Activated effector memory CD4-positive, alpha-beta T cell treated with Interleukin-2 at 50 U/mL for 16 hours (primary cell): ENCODE measurements at places on chromosomes 7 and 10.

DNA sequence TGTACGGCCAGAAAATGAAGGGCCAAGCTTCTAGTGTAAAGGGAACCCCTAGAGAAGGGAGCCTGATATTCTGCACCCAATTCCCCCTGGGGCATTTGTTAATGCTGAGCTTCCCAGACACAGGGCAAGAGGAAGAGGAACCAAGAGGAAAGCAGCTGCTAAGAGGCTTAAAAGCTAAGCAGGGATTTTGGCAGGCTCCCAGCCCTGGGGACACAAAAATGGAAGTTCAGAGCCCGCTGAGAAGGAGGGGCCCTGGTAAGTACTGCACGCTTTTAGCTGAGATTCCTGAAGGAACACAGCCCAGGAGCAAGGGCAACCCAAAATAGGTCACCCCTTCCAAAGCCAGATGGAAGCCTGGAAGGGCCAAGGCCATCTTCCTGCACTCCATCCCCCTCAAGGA lies 387.3 kb upstream of the MGMT start:
- DNase-seq, result no peak

DNA sequence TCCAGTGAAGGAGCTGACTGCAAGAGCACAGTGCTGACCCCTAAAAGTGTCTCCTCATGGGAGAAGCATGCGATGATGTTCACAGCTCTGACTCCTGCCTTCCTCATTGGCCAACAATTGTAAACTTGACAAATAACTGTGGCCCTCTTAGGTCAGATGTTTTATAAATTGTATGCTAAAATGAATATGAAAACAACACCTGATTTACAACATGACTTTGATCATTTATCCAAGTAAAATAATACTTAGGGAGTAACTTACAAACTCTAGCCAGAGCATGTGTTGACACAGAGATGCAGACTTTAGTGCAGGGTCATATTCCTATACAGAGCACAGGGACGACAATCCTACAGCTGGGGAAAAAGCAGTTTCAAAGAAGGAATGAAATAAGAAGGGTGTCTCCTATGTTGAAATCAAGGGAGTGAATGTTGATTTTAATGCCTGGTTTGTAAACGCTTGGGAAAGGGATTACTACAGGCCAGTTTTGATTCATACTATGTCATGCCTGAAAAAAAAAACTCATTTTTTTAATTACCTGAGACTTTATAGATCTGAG lies 391.4 kb upstream of the AKR1E2 start:
- DNase-seq, result no peak

DNA sequence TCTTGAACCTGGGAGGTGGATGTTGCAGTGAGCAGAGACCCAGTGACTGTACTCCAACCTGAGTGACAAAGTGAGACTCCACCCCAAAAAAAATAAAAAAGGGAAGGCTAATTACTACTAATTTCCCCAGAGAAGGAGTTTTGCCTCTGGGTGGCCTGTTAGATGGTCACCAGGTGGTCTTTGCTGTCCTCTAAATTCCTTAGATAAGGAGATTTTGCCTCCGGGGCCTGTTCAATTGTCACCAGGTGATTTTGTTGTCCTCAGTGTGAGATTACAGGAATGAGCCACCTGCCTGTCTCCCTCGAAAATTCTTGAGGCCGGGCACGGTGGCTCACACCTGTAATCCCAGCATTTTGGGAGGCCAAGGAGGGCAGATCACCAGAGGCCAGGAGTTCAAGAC lies 24.4 kb upstream of the ZMIZ2 start:
- DNase-seq, result no peak

GRCh38 chr10:32241946-32242345 lies 105.0 kb downstream of the EPC1 start:
- no peak for DNase-seq

- DNase-seq, result no peak
These were observed 316.6 kb upstream of the ZNF32 start for GRCh38 chr10:43965033-43965917.

- DNase-seq, result no peak
These were observed 138.9 kb downstream of the ARHGAP22 start for GRCh38 chr10:48465860-48466521.

DNA sequence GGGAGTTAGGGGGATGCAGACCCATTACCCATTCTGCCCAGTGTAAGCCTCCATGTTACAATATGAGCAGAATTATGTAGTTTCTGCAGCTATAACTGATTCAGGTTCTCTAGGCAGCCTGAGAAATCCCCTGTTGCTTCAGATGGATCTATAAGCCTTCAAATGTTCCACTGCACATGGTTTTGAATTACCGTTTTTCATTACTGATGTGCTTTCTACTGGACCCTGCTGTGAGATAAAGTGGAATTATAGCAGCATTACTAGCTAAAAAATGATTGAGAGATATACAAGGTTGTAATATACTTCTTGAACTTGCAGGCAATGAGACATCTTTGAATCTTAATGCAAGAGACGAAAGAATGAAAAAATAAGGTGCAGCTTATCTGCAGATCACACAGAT lies 38.4 kb upstream of the ANAPC16 start:
- no peak for DNase-seq

DNA sequence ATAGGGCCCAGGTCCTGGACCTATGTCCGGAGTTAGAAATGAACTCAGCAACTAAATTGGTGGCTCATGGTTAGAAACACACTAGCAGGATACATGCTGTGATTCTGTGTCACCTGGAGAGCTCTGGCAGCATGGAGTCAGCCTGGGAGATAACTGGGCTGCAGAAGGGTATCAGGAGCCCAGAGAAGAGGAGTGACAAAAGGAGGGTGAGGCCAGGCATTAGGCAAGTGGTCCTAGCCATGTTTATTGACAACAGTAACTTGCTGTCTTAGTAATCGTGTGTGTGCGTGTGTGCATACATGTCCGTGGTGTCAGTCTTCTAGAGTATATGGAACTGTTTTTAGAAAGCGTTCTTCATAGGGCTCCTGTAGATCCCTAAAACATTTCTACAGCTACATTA lies 157.5 kb upstream of the PHYHIPL start:
- no peak for DNase-seq

- DNase-seq, result no peak
These were observed 71.9 kb downstream of the PLXDC2 start for GRCh38 chr10:19888061-19888660.

DNA sequence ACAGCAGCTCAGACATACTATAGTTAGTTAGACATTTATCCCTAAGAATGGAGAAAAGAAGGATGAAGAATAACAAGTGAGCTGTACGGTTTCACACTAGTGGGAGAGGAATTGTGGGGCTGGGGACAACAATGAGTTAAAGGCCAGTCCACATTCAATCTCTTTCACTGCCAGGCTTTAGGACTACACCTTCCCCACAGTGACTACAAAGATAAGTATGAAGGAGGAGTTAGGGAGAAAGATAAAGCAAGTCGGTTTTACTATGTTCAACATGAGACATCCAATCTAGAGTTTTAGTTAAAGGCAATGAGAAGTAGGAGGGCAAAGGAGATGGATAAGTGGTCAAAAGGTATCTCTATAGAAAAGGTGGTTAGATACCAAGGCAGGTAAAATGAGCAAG lies 16.3 kb downstream of the ARHGAP12 start:
- no peak for DNase-seq

DNA sequence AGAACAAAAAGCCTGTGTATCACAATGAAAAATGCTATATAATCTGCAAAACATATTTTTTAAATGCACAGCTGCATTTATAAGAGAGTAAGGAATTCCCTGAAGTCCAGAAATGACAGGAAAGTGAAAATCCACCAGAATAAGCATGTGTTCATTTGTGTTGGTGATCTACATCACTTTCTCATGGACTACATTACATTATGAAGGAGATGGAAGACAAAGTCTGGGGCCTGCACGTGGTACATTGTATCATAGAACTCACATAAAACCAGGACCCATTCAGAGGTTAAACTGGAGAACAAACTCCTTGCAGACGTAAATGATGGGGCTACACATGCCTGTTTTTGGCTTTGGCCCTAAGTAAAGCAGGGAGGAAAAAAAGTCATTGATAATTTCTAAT lies 16.4 kb downstream of the IFIT3 start:
- no peak for DNase-seq

GRCh38 chr7:85061456-85061855 lies 125.4 kb downstream of the SEMA3D start:
- DNase-seq, result no peak

GRCh38 chr7:132393789-132394261 lies 182.4 kb downstream of the PLXNA4 start:
- DNase-seq, result no peak

DNA sequence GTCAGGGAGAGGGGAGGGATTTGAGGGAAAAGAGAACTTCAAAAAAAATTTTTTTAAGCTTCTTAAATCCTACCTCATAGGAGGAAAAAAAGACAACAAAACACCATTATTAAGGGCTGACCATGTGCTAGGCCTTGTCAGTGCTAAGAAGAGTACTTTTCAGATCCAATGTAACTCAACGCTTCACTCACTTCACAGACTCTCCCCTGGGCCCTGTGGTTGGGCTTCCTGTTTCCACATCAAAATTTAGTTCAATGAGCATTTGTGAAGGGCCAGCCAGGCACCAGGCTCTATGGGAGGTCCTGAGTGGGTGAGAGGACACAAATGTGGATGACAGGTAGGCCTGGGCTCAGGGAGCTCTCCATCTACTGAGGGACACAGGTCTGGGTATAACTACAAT lies 249.8 kb downstream of the PTEN start:
- DNase-seq, result no peak

- no peak for DNase-seq
These were observed 114.8 kb downstream of the JAZF1 start for GRCh38 chr7:28065721-28066285.

DNA sequence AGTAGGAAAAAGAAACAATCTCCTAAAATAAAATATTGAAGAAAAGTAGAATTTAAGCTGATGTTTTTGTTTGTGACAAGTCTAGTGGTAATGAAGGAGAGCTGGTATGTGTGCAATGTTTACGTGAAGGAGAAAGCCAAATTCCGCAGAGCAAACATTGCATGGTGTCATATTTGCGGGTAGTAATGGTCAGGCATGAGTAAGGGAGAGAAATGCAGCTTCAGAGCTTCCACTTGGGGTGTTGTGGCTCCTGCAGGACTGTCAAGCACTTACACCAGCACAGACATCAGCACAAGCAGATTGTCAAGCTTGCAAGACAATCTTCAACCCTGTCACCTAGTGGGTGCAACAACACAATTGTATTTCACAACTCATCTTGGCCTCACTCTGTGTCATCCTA lies 136.5 kb upstream of the ETV1 start:
- DNase-seq, result no peak

DNA sequence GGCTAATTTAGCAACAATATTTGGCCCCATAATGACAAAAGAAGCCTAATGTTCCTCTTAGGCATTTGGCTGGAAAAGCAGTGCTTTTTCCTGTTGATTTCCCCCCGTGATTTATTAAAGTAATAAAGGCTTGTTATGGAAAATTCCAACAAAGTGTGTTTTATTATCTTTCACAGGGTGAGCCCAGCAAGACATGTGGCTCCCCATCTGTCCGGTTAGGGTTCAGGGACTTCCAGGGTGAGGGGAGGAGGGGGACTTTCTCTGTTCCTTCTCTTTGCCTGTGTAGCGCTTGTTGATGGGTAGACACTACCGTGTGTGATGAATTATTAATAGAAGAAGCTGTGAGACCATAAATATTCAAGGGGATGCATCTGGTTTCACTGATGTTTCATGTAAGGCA lies 39.0 kb downstream of the HTR5A start:
- no peak for DNase-seq

DNA sequence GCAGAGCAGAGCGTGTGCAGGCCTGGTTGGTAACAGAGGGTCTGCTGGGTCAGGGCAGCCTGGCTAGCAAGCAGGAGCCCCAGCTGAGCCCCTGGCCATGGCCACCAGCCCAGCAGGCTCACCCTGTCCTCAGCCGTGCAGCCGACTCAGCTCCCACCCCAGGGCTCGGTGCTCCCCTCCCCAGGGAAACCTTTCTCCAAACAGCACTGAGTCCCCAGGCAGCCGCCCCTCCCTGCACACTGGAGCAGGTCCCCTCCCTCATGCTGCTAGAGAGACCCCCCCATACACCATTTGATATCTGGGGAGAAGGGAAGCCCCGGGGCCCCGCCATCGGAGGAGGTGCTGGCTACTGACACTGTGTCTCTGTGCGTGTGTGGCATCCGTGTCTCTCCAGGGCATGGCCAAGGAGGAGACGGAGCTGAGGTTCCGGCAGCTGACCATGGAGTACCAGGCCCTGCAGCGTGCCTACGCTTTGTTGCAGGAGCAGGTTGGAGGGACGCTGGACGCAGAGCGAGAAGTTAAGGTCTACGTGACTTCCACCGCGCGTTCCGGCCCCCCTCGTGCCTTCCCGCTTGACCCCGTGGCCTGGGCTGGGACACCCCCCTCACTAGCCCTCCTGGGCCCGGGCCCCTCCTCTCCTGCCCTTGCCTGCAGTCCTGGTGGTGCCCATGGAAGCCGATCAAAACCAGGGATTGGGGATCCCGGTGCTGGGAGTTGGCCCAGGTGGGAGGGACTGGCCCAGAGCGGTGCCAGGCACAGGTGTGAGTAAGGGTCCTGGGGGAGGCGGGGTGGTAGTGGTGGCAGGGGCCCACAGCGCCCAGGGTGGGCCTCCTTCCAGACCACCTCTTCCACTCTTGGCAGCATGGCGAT lies 45.0 kb upstream of the DPYSL4 start:
- DNase-seq, result no peak

DNA sequence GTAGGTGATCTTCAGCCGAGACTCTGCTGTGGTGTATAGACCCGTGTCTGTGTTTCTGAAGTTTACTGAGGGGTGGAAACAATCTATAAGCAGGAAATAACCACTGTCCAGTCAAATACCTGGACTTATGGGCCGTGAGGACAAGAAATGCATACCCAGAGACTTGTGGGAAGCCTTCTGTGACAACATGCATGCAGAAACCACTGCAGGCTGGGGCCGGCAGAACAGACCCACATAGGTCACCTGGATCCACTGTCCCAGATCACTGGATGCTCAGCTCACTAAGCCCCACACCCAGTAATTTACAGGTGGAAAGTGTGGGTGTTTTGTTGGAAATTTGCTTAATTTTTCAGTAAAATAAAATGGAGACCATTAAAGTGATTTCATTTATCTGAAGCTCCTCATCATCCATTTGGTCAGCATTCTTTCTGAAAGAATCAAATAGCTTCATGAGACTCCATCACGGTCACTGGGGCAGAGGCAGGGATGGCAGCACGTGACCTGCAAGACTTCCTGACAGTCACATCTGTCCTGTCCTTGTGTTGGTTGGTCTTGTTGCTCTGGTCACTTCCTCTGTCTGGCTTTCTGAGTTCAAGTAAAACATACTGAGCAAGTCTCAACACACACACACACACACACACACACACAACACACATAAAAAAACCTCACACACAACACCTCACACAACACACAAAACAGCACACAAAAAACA lies 108.3 kb downstream of the TNS3 start:
- no peak for DNase-seq

DNA sequence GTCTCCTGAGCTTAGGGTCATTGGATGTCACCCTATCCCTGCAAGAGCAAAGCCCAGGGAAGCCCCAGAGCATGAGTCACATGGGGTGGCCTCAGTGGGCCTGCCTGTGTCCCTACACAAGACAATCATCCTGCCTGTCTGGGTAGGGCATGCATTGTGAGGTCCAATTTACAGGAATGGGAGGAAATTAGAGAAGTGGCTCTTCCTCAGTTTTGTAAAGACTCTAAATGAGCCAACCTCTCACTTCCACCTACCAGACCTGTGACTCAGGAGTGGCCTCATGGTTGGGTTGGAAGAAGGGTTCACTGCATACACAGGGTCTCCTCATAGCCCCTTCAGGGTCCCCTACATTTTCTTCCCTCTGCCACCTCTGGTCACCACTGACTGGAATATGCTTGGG lies 43.6 kb upstream of the SMNDC1 start:
- DNase-seq, result no peak
